ENCODE measurements at places on chromosomes 3 and 15. TPM values are rescaled to one million over a fixed set of nuclear protein-coding genes. Genes with fewer than 3 reads are reported as not detected.

SEMA3B gene
- 2.3 TPM for total RNA-seq

TICRR gene
- total RNA-seq, result 0.26 TPM

VWA5B2 gene
- total RNA-seq, result not detected

LINGO1 gene
- not detected for total RNA-seq

CCDC39 gene
- not detected for total RNA-seq

CEP97 gene
- 12.0 TPM for total RNA-seq

ACSBG1 gene
- not detected for total RNA-seq

SI gene
- not detected for total RNA-seq

SLC7A14 gene
- not detected for total RNA-seq

DAZL gene
- not detected for total RNA-seq
